Ascending aorta (tissue), 2 donors: ENCODE measurements at places on chromosomes 4 and X.

DNA sequence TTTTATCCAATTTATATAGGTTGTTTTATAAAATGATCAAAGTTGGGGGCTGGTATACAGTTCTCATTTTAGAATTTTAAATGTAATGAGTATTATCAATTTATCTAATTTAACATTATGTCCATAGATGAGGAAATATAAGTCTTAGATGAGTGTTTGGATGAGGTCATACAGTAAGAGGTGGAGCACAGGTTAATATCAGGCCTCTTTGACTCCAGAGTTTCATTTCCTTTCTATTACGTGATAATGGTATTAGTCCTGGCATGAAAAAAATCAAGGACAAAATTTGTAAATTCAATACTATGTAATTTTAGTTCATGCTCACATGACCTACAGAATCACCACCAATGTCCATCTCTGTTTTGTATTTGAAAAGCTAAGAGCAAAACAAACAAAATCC is 269.8 kb downstream of the FSTL5 start:
- DNase-seq, result no peak
- no peaks in the 10 kb centered on the region for H3K27me3 ChIP-seq
- no peak overlapping the region for H3K27ac ChIP-seq
- H3K36me3 ChIP-seq, result no peaks in the 10 kb centered on the region

- no peak overlapping the region for H3K4me3 ChIP-seq
- no peaks in the 10 kb centered on the region for H3K4me1 ChIP-seq
- H3K27ac ChIP-seq, result no peak overlapping the region
- H3K36me3 ChIP-seq, result no peaks in the 10 kb centered on the region
Measured at GRCh38 chr4:122541996-122542395, 78.9 kb downstream of the IL21 start.

DNA sequence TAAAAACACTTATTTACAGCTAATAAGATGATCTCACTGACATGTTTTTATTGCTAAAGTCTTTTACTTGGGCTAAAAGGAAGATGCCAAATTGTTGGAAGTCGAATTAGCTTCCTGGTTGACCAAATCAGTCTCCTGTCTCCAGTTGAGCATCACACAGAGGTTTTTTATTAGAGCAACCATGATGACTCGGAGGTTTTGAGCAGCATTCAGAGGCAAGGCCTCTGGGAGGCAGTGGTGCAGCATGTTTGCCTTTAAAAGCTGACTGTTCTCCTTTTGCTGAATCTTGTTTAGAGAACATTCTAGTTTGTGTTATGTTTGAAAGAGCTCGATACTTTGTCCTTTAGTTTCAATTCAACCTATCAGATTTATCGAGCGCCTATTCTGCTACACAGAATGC is 2.1 kb downstream of the UCHL1 start:
- no peaks in the 10 kb centered on the region for H3K27me3 ChIP-seq
- H3K27ac ChIP-seq, result no peak overlapping the region
- peaks cover 8% of the 10 kb centered on the region for H3K4me1 ChIP-seq
- DNase-seq, result no peak

- H3K36me3 ChIP-seq, result no peaks in the 10 kb centered on the region
- peak overlapping the region; percentile 40 for H3K27ac ChIP-seq
- H3K4me3 ChIP-seq, result peak overlapping the region; percentile 60
- no peaks in the 10 kb centered on the region for H3K27me3 ChIP-seq
Measured at GRCh38 chr4:85778632-85779131, 303.7 kb downstream of the ARHGAP24 start.

- no peaks in the 10 kb centered on the region for H3K36me3 ChIP-seq
- no peak for DNase-seq
- H3K27ac ChIP-seq, result no peak overlapping the region
- no peak overlapping the region for H3K4me3 ChIP-seq
- no peaks in the 10 kb centered on the region for H3K4me1 ChIP-seq
- no peaks in the 10 kb centered on the region for H3K27me3 ChIP-seq
Measured at GRCh38 chr4:103853627-103854026, 133.8 kb upstream of the TACR3 start.

GRCh38 chr4:152165846-152166245 is 370.0 kb downstream of the FBXW7 start:
- H3K27me3 ChIP-seq, result no peaks in the 10 kb centered on the region
- no peak overlapping the region for H3K27ac ChIP-seq
- H3K4me3 ChIP-seq, result no peak overlapping the region
- no peaks in the 10 kb centered on the region for H3K4me1 ChIP-seq
- H3K36me3 ChIP-seq, result no peaks in the 10 kb centered on the region
- no peak for DNase-seq
